ENCODE measurements at places on chromosomes 4 and X. TPM values are rescaled to one million over a fixed set of nuclear protein-coding genes. Genes with fewer than 3 reads are reported as not detected.

MMRN1 gene
- 35.8 TPM for total RNA-seq

MAGEA3 gene
- total RNA-seq, result not detected

TSPAN5 gene
- 5.7 TPM for total RNA-seq

DNA sequence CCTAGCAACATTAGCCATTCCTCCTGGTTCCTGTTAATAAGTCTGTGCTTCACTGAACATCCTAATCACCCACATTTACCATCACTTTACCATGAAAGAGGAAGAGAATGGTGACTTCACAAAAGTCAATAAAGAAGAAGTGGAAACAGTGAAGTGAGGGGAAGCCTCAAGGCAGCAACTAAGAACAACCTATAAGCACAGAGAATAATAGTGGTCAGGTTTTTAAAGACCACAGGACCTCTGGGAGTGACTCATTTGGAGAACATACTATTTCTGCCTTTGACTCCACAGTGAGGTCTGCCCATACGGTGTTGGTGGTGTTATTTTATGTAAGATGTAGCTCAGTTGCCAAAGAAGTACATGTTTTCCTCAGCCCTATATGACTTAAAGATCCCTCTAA lies 86.0 kb upstream of the TET2 start:
- no peak for DNase-seq

GRCh38 chrX:110442635-110443034 lies 84.0 kb downstream of the RTL9 start:
- no peak for DNase-seq

DNA sequence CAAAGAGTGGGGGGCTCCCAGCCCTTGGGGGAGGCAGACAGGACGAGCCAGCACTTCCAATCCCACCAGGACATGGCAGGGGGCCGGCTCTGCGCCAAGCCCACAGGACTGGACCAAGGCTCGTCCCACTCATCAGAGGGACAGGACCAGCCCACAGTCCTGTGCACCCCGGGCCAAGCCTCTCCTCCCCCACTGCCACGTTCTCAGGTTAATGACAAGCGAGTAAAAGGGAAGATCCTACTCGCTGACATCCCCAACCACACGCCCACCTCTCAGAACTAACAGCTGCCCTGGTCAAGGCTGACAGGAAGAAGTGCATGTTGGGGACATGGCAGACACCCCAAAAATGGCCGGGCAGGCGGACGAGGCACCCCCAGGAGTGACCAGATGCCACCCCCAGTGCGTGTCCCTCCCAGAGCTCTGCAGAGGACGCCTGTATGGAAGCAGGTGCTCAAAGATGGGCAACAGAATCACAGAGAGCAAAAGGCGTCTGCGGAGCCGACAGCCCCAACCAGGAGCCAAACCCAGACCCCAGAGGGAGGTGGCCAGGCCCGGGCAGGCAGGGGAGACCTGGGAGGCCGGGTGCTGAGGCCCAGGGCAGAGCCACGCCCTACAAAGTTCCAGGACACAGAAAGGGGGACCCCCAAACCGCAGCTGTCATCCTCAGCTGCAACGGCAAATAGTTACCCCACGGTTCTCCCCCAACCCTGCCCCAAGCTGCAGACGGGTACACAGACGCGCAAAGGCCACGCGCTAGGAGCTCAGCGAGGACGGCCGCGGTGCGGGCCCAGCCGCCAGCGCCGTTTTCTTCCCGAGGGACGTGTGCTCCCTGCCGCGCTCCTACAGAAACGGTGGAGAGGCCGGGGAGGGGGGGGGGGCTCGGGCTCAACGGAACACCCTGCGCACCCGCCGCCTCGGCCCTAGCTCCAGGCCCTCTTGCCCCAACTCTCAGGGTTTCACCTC lies 1.7 kb downstream of the CTBP1 start:
- DNase-seq, result no peak

- no peak for DNase-seq
Measured at GRCh38 chrX:30888526-30889146, 418 bp downstream of the TAB3 start.

- DNase-seq, result no peak
Measured at GRCh38 chr4:111778543-111778942, 366.7 kb upstream of the FAM241A start.

DNA sequence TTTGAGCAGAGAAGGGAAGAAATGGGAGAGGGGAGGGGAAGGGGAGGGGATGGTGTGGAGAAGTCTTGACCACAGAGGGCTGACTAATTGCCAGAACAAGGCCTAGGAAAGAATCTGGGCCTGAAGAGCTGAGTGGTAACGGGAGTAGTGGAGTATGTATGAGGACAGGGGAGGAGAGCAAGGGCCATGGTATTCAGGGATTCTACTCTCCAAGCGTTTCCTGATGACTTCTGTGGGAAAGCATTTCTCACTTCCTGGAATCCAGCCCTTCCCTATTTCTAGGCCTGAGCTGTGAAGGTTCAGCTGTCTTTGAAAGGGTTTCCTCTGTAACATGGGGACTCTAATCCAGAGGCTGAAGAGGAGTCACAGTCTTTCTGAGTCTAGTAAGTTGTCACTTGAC lies 19.7 kb upstream of the SOX3 start:
- DNase-seq, result no peak

DNA sequence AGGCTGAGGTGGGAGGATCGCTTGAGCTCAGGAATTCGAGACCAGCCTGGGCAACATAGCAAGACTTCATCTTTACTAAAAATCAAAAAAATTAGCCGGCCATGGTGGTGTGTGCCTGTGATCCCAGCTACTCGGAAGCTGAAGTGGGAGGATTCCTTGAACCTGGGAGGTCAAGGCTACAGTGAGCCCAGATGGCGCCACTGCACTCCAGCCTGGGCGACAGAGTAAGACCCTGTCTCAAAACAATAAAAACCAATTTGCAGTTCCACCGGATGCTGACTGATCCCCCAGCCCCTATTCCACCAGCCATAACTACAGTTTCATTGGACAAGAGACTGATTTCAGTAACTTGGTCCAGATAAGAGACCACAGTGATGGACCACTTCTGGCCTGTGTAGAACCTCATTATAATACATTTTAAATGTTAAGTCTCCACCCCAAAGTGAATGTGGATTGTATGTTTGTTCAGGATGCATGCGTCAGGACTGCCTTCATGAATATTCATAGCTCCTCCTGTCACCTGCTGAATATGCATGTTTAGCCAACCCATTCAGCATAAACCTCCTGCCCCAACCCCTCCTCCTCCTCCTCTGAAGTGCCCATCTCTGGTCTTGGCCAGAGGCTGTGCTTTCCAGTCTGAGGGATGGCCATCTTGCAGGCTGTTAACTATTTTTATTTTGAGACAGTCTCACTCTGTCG lies 2.3 kb upstream of the SLBP start:
- no peak for DNase-seq

GRCh38 chr4:42428036-42428435 lies 30.7 kb downstream of the SHISA3 start:
- DNase-seq, result no peak

DNA sequence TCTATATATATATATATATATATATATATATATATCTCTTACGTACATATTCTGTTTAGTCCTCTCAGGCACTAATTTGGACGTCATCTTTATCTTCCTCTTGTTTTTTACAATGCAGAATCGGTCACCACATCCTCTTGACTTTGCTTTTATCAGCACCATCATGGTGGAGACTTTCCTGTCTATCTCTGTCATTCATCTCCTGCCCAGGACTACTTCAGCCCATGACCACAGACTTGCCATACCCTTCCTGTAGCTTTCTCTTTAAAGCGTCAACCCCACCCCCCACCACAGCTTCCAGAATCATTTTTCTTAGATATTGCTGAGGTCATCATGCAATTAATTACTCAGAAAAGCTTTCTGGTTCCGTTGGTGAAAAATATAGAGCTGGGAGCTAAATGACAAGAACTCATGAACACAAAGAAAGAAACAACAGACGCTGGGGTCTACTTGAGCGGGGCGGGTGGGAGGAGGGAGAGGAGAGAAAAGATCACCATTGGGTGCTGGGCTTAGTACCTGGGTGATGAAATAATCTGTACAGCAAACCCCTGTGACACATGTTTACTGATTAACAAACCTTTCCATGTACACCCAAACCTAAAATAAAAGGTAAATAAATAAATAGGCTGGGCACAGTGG lies 30.5 kb upstream of the PRKX start:
- no peak for DNase-seq

DNA sequence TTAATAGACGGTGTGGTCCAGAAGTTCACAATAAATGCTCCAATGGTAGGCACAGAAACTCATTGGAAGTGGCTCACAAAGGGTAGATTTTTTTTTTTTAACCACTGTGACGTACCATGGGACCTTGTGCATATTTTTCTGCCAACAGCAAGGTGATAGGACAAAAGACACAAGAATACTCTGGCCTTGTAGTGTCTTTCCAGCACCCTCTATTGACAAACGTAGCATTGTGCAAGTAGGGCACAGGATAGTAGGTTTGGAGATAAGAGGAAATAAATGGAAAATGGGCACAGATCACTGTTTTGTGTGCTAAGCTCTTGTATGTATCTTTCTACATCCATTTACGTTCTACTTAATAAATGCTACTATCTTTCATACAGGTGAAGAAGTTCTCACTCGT lies 2054.9 kb downstream of the PCDH7 start:
- no peak for DNase-seq

GRCh38 chr4:38601244-38601915 lies 62.6 kb upstream of the KLF3 start:
- DNase-seq, result peak; percentile 59

DNA sequence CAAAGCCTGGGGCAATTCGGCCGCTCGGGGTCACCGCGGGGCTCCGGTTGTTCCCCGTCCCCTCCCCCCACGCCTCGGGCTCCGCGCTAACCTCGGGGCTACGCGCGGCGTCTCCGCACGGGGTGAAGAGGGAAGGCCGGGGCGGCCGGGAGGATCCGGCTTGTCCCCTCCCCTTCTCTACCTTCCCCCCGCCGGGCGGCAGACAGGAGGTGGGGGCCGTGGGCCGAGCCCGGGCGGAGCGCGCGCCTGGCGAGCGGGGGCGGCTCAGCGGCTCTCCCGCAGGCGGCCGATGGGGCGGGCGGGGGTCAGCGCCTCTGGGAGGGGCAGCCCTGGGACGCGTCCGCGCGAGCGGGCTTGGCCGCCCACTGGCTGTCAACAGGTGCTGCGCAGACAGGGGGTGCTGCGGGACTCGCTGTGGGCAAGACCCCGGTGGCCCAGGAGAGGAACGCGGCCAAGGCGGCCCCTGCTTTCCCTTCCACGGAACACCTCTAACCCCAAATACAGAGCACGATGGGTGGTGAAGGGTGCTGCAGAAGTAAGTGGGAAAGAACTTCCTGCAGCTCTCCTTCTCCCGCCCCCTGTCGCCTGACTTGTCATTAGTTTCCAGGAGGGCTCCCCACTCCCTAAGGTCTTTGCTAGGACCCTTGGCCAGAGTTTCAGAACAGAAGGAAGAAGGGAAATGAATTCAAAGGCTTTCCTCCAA lies at the start of gene PDGFC:
Gene PDGFC (minus strand): TSS at position 124 of the 703 bp plus-strand sequence. CDS start 896 bp downstream, outside the sequence.
- DNase-seq, result peak; percentile 70

GRCh38 chr4:163649557-163650091 lies 155.1 kb downstream of the TMA16 start:
- no peak for DNase-seq

DNA sequence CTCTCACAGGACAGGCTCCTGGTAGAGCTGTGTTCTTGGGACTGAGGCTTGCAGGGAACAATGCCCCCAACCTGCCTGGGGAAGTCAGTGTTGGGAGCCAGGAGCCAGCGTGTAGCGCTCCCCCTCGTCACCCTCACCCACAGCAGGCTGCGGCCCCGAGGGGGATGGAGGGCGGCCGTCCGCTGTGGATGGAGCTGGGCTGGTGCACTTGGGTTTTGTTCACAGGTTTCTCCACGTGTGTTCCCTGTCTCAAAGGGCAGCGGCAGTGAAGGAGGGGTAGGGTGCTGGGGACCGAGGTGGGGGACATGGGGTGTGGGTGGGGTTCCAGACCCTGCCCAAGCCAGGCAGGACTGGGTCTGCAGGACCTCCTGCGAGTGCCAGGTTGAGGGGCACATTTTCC lies 69.1 kb downstream of the RGS12 start:
- peak; percentile 54 for DNase-seq

GRCh38 chrX:48472851-48473703 lies 2.9 kb upstream of the FTSJ1 start:
- no peak for DNase-seq
